ENCODE measurements at places on chromosomes 5 and 9. TPM values are rescaled to one million over a fixed set of nuclear protein-coding genes. Genes with fewer than 3 reads are reported as not detected.

The FLT4 gene
- 6.4 TPM for total RNA-seq

DNA sequence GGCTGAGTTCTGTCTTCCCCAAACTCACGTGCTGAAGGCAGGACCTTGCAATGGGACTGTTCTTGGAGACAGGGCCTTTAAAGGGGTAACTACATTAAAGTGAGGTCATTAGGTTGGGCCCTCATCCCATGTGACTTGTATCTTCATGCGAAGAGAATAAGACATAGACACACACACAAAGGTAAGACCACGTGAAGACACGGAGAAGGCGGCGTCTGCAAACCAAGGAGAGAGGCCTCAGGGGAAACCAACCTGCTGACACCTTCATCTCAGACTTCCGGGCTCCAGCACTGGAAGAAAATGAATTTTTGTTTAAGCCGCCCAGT is 50.7 kb upstream of the KCNMB1 start:
- peaks cover 5% of the 10 kb centered on the region for H3K4me1 ChIP-seq
- H3K36me3 ChIP-seq: no peaks in the 10 kb centered on the region
- H3K4me3 ChIP-seq: no peak overlapping the region

The PLAC8L1 gene
- not detected for total RNA-seq

- H3K27ac ChIP-seq: no peak overlapping the region
- peaks cover 11% of the 10 kb centered on the region for H3K4me1 ChIP-seq
- no peaks in the 10 kb centered on the region for H3K27me3 ChIP-seq
- DNase-seq: no peak
These were observed 118.6 kb upstream of the DAB2 start for GRCh38 chr5:39543335-39543734.

The BARX1 gene
- total RNA-seq: 80.5 TPM

DNA sequence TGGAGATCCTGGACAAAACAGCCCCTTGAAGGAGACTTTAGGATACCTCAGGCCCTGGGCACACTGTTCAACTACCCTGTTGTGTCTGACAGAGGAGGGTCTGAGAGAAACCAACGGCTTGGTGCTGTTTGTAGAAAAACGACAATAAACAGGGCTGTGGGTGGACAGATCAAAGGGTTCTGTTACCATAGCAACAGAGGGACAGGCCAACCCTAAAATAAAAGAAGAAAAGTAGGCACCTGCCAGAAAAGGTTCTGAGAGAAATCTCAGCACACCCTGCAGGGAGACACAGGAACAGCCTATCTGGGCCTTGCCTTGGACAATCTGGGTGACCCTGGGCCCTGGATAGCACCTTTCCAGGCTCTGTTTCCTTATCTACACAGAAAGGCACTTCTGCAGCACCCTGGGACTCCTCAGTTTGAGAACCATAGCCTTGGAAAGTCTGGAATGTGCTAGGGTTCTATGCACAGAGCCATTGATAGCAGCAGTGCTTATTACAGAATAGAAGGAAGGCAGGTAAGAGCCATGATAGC is 104.8 kb upstream of the TBC1D2 start:
- H3K36me3 ChIP-seq: no peaks in the 10 kb centered on the region
- H3K4me3 ChIP-seq: no peak overlapping the region
- no peak overlapping the region for H3K27ac ChIP-seq
- DNase-seq: no peak
- H3K27me3 ChIP-seq: no peaks in the 10 kb centered on the region

GRCh38 chr5:39226558-39226957 is 7.2 kb upstream of the FYB1 start:
- no peak overlapping the region for H3K27ac ChIP-seq
- H3K36me3 ChIP-seq: no peaks in the 10 kb centered on the region
- no peaks in the 10 kb centered on the region for H3K27me3 ChIP-seq
- H3K4me1 ChIP-seq: no peaks in the 10 kb centered on the region

GRCh38 chr9:137407590-137408300 is 15.2 kb downstream of the EXD3 start:
- H3K4me1 ChIP-seq: peaks cover 42% of the 10 kb centered on the region
- H3K27me3 ChIP-seq: peaks cover 5% of the 10 kb centered on the region
- H3K4me3 ChIP-seq: peak overlapping the region; percentile 39
- peak; percentile 71 for DNase-seq
- H3K27ac ChIP-seq: peak overlapping the region; percentile 46

The GLRA1 gene
- not detected for total RNA-seq

DNA sequence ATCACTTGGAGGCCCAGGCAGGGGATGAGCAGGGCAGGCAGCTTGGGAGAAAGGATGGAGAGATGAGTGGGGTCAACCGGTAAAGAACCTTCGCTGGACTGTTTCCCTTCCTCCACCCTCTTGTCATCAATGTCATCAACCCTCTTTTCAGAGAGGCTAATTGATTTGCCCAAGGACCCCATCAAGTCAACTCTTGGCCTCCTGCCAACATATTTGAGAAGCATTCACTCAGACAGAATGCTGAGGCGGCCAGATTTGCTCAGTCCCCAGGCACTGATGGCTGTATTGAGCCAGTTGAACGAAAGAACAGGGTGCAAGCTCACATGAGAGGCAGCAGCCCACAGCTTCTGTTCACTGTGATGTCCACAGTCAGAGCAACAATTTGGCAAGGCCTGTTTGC is 193.5 kb downstream of the RFK start:
- no peaks in the 10 kb centered on the region for H3K4me1 ChIP-seq
- no peak for DNase-seq
- H3K36me3 ChIP-seq: no peaks in the 10 kb centered on the region
- no peak overlapping the region for H3K4me3 ChIP-seq
- H3K27ac ChIP-seq: no peak overlapping the region
- H3K27me3 ChIP-seq: no peaks in the 10 kb centered on the region

- DNase-seq: no peak
- H3K36me3 ChIP-seq: peaks cover 14% of the 10 kb centered on the region
- H3K4me3 ChIP-seq: no peak overlapping the region
- H3K27ac ChIP-seq: peak overlapping the region; percentile 31
- H3K27me3 ChIP-seq: no peaks in the 10 kb centered on the region
- H3K4me1 ChIP-seq: peaks cover 72% of the 10 kb centered on the region
These were observed 47.3 kb downstream of the PFDN1 start for GRCh38 chr5:140255460-140256157.

The GOLGA2 gene
- 204 TPM for total RNA-seq

The SPINK9 gene
- total RNA-seq: not detected

DNA sequence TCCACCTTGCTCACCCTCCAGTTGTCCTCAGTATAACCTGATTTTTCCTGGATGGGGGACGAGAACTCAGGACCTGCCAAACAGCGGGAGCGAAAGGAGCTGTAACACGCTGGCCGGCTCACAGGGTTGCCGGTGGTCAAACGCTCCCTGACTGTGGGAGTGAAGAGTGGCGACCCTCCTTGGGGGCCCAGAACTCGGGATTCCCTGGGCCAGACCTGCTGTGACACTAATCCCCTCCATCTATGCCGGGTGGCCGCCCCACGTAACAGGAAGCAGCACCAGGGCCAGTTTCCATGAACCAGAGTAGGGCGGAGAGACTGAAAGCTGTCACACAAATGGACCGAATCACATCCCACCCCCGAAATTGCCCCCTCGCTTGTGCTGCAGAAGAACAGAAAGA is 1809.2 kb upstream of the ACO1 start:
- no peak for DNase-seq
- no peak overlapping the region for H3K27ac ChIP-seq
- no peaks in the 10 kb centered on the region for H3K4me1 ChIP-seq
- H3K36me3 ChIP-seq: no peaks in the 10 kb centered on the region

The SHISAL2B gene
- total RNA-seq: not detected

The IGFBPL1 gene
- 4.8 TPM for total RNA-seq

DNA sequence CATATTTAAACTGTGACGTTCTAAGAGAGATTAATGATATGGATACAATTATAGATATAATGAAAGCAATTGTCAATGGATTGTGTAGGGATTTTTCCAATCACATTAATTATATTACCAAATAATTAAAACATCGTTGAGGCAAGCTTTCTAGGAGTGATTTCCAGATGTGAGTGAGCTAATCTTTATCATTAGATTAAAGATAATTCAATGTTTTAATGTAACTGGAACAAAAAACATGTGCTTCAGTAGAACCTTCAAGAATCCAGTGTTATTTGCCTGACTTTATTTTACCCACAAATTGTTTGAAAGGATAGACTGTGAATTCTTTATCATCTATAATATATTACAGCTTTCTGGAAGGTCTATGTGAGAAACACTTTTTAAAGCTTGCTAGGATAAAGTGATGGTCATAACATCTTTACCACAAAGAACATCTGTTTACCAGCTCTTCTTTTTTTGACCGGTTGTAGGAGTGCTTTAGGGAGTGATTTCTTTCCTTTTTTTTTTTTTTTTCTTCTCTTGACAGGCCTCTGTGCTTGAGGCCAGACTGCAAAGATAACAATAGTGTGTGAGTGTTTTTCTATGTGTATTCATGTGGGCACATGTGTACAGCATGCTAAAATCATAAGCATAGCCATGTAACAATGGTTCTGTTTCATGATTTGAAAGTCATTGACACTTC is 35.0 kb downstream of the SNCAIP start:
- H3K36me3 ChIP-seq: no peaks in the 10 kb centered on the region
- no peaks in the 10 kb centered on the region for H3K27me3 ChIP-seq
- DNase-seq: no peak
- no peak overlapping the region for H3K27ac ChIP-seq
- H3K4me1 ChIP-seq: no peaks in the 10 kb centered on the region

- DNase-seq: no peak
- H3K4me1 ChIP-seq: no peaks in the 10 kb centered on the region
- no peaks in the 10 kb centered on the region for H3K27me3 ChIP-seq
These were observed 67.3 kb upstream of the ADRB2 start for GRCh38 chr5:148759101-148759500.

DNA sequence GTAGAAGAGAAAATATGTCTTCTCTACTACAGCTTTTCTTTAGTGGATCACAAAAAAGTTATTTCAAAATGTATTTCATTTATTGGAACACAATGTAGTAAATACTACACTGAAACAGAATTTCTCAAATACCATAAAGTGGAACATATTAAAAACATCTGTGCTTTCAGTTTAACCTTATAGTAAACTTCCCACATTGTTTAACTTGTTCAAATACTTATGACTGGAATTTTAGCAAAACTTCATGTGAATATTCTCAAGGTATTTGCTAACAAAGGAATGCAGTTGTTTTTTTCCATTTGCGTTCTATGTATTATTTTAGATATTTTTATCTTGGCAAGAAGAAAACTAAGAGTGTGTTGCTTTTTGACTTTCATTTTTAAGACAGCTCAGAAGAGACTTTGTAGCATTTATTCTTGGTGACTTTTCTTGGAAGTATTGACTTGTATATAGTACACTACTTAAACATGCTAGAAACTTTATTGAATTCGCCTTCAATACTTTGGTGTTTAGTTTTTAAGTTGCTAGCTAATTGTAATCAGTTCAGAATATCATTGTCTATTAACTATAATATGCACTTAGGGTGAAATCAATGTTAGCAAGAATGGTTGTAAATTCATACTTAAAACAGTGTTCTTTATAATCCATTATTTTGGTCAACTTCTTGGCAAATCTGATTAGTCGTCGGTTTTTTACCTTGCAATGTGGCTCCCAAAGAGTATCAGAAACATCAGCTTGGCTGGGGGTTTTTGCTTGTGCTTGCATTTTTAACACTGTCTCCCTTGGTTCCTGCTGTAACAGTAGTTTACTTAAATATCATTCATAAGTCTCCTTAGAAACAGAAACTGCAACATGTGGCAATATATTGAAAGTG is 5.0 kb upstream of the RHOBTB3 start:
- H3K27me3 ChIP-seq: no peaks in the 10 kb centered on the region
- DNase-seq: peak; percentile 33
- H3K4me3 ChIP-seq: no peak overlapping the region
- H3K36me3 ChIP-seq: no peaks in the 10 kb centered on the region
- peak overlapping the region; percentile 3 for H3K27ac ChIP-seq
